ENCODE measurements at places on chromosomes 12 and 14.

- no peak for DNase-seq
These were observed 28.5 kb upstream of the GCH1 start for GRCh38 chr14:54931101-54931500.

DNA sequence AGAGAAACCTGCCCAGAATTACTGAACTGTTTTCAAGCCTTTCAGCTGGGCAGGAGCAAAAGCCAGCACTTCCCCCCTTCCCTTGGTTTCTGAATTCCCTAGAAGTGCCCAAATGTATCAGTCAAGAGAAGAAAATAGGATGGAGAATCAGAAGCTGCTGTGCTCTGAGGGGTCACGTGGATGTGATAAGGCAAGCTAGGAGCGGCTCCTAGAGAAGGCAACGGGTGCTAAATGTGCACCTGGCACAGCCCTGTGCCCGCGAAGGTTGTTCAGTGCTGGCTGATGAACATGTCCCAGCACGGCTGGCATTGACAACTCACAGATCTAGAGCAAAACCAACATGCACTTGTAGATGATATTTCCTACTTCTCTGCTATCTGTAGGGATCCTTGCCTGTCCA, 8.3 kb downstream of the EMG1 start:
- DNase-seq, result no peak

DNA sequence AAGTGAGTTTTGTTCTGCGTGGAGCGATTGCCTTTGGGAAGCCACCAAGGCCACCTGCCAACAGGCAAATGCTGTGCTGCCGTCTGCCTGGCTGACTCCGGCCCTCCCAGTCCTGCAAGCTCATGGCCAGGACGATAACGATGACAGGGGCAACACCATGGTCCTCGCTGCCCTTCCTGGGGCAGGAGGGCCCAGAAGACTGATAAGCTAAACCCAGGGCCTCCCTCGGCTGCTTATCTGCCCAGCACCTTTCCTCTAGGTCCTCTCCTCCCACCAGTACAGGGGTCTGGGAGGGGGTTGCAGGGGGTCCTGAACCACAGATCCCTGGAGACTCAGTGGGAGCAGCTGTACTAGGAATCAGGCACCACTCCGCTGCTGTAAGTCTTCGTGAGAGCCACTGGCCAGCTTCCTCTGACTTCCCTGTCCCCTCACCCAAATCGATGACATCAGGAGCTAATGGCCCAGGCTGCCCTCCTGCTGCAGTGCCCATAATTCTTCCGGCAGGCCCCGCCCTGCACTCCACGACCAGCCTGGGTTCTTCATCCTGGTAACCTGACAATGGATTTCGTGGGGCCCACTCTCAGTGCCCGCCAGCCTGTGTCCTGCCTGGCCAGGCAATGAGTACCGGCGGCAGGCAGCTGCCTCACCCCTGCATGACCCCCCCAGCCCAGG, 5.1 kb downstream of the ANKRD9 start:
- no peak for DNase-seq

DNA sequence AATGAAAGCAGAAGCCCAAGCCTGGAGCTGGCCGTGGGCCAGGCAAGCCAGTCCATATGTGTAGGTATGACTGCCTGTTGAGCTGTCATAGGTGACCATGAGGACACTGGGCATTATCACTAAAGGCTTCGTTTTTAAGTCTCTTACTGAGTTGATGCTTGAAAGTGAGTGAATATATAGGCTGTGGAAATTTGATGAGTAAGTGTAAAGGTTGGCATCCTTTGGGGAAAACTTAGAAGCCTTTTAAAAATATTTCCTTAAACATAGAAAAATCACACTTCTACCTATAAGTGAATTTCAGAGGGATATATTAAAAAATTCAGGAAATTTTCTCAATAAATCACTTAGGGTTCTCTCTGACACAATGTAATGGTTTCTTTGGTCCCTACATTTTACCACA, 396.5 kb downstream of the FOXG1 start:
- DNase-seq, result no peak

All from CD4-positive, alpha-beta T cell treated with Interleukin-12 subunit alpha and Interleukin-12 subunit beta, for 1 hour (primary cell).